Activated T-helper 17 cell treated with anti-CD3 and anti-CD28 coated beads, Interleukin-2, amount 50 U/mL, for 72 hours (primary cell): ENCODE measurements at places on chromosomes 2 and 18. TPM values are rescaled to one million over a fixed set of nuclear protein-coding genes. Genes with fewer than 3 reads are reported as not detected.

DNA sequence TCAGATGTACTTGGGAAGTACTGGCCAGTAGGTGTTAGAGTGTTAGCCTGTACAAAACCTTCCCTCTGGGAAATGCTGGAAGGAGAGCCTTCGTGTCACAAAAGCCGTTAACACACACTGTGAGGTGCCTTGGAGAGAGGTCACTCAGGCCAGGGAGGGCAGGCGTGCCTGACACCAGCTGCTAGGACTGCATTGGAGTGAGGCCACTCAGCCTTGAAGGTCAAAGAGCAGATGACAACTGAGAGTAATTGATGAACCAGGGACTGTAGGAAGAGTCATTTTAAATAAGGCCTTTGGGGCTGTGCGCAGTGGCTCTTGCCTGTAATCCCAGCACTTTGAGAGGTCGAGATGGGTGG, 45.4 kb downstream of the ASAP2 start:
- ATAC-seq, result no peak

DNA sequence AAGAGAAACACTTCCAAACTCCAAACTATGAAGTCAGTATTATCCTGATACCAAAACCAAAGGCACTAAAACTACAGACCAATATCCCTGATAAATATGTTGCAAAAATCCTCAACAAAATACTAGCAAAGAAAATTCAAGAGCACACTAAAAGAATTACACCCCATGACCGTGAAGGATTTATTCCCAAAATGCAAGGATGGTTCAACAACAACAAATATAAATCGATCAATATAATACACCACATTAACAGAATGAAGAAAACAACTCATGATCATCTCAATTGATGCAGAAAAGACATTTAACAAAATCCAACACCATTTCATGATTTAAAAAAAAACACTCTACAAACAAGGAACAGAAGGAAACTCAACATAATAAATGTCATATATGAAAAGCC, 50.5 kb downstream of the IWS1 start:
- no peak for ATAC-seq

GRCh38 chr2:190882856-190883582, 2.4 kb downstream of the GLS start:
- no peak for ATAC-seq

DNA sequence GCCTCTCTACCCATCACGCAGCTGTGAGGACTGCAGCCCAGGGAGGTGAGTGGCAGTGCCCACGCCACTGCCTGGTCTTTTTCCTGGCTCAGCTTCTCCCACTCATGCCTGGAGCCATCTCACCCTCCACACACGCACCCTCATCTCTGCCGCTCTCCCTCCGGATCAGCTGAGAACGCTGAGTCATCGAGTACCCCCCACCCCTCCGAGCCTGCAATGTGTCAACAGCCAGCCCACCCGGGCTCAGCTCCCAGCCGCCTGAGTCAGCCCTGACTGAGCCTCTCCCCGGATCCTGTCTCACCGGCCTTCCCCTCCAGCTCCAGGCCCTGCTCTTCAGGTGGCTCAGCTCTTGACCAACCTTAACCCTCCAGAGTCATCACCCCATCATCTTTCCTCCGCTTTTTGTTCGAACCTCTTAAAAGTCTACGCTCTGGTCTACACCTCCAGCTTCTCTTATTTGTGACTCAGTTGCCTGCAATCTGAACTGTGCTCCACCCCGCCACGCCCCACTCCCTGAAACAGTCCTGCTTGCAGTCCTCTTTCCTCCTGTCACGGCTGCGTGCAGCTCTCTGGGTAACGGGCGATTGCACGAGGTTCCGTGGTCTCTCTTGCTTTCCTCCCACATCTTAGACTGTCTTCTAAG, 94.4 kb upstream of the ASAP2 start:
- ATAC-seq, result no peak

DNA sequence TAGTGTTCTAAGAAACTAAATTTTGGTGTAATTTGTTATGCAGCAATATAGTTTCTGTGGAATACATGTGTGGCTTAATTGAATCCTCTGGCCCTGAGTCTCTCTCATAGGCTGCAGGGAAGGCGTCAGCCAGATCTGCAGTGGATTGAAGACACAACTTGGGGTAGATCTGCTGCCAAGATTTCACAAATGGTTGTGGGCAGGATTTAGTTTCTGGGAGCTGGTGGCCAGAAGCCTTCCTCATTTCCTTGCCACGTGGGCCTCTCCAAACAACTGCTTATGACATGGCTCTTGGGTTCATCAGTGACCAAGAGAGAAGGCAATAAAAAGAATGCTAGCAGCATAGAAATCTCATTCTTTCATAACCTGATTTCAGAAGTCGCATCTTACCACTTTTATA, 28.2 kb downstream of the CCDC102B start:
- ATAC-seq, result no peak

GRCh38 chr18:8176554-8176953, 432.7 kb upstream of the RAB12 start:
- no peak for ATAC-seq

DNA sequence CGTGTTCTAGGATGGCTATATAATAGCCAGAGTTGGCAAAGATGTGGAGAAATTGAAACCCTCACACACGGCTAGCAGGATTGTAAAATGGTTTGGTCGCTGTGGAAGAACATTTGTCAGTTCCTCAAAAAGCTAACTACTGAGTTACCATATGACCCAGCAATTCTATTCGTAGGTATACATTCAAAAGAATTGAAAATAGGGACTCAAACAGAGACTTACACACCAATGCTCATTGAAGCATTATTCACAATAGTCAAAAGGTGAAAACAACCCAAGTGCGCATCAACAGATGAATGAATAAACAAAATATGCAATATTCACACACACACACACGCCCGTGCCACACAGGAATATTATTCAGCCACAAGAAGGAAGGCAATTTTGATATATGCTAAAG, 98.7 kb downstream of the PLA2R1 start:
- ATAC-seq, result no peak

DNA sequence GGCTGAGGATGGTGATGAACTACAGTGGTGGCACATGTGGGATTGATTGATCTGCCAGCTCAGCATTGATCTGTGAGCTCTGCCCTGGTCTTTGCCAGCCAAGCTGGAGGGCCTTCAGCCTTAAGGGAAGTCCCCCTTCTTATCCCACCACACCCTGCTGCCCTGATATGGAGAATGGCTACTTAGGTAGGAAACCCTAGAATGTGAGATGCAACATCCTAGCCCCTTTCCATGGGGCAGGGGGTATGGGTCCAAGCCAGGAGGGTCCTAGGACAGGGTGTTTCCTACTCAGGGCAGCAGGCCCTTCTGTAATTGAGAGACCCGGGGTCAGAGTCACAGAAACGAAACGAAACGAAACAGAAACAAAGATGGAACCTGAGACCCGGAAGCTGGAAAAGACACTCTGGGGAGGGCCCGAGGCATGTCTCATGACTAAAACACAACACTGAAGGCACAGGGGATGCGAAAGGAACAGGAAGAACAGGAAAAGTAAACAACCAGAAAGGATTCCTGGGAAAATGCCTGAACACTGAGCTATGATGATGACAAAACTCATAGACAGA, 16.9 kb upstream of the SULT1C2 start:
- no peak for ATAC-seq

GRCh38 chr2:191646163-191646902, 31.6 kb upstream of the NABP1 start:
- ATAC-seq, result no peak

DNA sequence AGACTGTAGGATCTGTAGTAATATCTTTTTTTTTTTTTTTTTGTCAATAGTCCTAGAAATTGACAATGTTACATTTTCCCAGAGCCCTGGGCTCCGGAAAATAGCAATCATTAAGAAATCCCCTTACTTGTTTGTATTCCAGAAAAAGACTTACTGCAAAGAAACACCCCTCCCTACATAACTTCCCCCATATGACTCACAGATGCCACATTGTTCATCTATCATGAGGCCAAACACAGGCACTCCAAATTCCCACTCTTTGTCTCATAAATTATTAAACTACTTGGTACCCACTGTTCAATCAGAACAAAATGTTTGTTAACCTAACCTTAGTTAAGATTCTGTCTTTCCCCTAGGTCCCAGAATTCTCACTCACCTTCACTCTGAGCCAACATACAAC, 53.5 kb downstream of the TEX51 start:
- ATAC-seq, result no peak

DNA sequence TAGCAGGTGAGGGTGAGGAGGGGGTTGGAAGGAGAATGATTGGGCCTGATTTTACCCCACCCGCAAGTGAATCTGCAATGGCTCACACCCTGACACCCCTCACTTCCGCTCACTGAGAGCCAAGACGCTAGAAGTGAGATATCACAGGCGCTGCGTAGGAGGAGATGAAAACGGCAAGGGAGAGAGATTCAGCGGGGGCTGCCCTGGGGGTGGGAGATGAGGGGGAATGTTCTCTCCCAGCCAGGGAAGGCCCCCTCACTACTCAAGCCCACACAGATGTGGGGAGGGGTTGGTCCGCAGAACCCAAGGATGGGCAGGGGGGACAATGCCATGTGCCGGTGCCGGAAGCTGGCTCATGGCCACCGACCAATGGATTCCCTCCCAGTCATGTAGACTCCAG, 32.9 kb downstream of the LOXHD1 start:
- peak; percentile 51 for ATAC-seq

DNA sequence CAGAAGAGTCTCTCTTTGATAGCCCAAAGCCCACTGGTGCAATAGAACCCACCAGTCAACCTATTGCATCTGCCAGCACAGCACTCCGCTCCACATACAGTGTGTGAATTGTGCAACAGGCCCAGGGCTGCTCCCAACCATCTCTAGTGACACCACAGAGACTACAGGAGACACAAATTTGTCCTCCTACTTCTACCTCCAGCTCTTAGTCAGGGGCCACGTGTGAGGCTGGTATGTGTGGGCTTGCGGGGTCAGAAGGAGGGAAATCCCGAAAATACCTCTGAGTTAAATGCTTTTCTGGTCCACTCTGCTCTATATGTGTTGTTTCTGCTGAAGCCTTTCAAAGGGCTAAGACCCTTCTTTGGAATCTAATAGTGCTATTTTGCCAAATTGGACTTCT, 18.0 kb downstream of the DGUOK start:
- peak; percentile 97 for ATAC-seq

GRCh38 chr2:171394164-171394740, 39.5 kb downstream of the METTL8 start:
- no peak for ATAC-seq

GRCh38 chr2:162968306-162968705, 129.7 kb upstream of the KCNH7 start:
- ATAC-seq, result no peak

DNA sequence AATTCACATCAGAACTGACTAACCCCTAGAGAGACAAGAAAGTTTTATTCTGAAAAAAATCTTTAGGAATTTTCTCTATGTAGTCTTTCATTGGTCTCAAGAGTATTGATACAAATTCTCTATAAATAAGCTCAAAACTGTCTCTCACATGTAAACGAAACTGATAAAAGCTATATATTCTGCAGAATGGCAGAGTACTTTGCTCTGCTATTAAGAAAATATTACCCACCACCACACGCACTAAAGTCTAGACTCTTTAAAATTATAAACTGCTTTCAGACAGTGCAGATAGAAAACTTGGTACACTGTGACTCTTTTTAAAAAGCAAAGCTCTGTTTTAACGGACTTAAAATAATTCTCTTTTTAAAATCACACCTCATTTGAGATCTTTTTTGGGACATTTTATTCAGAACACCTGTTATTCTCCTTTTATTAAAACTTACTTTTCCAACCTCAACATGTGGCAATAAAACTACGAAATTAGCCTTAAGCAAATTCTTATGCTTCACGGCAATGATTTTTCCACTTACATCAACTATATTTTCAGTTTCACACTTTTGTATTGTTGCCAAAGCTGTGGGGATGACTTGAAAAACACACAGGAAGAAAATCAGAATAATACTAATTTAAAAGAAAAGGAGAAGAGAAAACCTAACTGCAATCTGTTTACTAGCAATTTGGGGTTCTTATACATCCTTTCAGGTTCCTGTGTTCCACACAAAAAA, 58.0 kb downstream of the CCDC88A start:
- ATAC-seq, result no peak

GRCh38 chr2:131577812-131578211, 50.1 kb downstream of the CCDC74A start:
- no peak for ATAC-seq

DNA sequence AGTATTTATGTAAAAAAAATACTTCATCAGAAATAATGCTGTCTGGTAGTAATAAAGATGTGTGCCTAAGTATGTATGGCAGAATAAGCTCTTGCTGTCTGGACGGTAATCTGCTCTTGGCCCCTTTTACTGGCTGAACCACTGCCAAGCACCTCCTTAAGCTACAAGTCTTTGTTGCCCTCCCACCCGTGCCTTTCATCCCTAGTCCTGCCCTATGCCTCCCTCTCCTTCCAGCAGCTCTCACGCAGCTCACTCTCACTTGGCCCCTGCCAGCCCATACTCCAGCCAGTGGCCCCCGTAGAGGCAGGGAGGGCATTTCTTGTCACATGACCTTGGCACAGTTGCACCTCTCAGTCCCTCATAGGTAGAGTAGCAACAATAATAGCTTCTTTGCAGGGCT, 54.5 kb upstream of the NPAS2 start:
- ATAC-seq, result no peak

- no peak for ATAC-seq
These were observed 1.5 kb downstream of the EPB41L5 start for GRCh38 chr2:120014226-120014980.

DNA sequence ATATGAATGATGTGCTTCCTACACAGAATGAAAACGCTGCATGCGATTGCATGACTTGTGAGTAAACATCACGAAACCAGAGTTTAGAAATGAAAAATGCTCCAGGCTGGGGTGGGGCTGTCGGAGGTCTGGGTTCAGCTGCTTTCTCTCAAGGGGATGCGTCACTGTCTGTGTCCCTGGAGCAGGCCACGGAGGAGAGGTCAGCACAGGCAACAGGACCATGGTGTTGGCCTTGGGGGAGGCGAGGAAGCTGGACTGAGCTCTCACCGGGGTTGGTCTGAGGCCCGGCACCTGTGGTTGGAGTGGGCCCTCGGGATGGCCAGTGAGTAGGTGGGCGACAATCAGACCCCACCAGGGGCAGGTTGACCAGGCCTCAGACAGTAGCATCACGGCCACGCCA, 89.0 kb upstream of the TMEM18 start:
- ATAC-seq, result no peak

Gene PSD4
- 300 TPM for total RNA-seq

Gene SCN3A
- not detected for total RNA-seq

Gene HMSD
- 24.2 TPM for total RNA-seq

Gene ANKRD44
- 131 TPM for total RNA-seq

Gene ST6GAL2
- not detected for total RNA-seq

Gene ZDBF2
- 14.0 TPM for total RNA-seq

Gene RPRM
- not detected for total RNA-seq

Gene DYNC2LI1
- total RNA-seq, result 8.1 TPM

Gene NT5DC4
- total RNA-seq, result not detected

Gene DNAJC27
- total RNA-seq, result 6.5 TPM

Gene PRKCE
- total RNA-seq, result 15.9 TPM

Gene GKN1
- not detected for total RNA-seq

Gene CNNM3
- 17.9 TPM for total RNA-seq

Gene C1QL2
- total RNA-seq, result not detected
